ENCODE measurements at places on chromosomes 5 and 9. TPM values are rescaled to one million over a fixed set of nuclear protein-coding genes. Genes with fewer than 3 reads are reported as not detected.

- peaks cover 2% of the 10 kb centered on the region for H3K4me1 ChIP-seq
- no peaks in the 10 kb centered on the region for H3K27me3 ChIP-seq
- peak overlapping the region; percentile 21 for H3K27ac ChIP-seq
- no peaks in the 10 kb centered on the region for H3K36me3 ChIP-seq
Measured at GRCh38 chr5:107593009-107593408, 77.7 kb downstream of the EFNA5 start.

DNA sequence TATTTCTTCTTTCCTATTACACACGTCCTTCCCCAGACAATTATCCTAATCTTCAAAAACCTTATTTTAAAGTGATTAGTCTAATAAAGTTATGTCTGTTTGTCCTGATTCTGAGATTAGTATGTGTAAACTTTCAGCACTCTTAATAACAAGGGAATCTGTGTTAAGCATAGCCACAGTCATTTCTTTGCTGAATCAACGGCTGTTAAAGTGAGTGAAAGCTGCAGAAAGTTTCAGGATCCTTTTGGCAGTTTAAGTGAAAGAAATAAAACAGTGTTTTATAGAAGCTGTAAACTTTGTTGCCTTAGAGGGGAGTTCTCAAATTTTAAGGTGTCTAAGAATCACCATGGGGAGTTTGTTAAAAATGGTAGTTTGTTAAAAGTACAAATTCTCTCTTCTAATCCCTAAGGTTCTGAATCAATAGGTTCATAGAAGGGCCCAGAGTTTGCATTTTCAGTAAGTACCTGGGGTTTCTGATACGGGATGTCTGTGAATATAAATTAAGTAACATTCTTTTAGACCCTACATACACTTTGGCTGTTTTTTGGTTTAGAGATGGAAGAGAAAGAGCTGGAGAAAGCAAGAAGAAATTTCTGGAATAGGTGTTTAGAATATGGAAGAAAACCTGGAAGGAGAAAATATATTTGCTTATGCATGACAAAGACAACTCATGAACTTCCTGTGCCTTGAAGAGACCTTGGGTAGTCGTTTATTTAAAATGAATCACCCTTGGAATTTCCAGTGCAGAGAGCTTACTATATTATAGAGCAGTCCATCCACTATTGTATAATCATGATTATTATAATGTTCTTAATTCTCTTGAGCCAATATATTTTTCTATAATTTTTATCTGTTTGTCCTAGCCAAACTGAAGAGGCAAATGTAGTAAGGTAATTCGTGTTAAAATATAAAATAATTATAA is 45.7 kb downstream of the SCAMP1 start:
- peaks cover 2% of the 10 kb centered on the region for H3K4me1 ChIP-seq
- no peak for DNase-seq
- H3K4me3 ChIP-seq, result no peak overlapping the region
- H3K36me3 ChIP-seq, result no peaks in the 10 kb centered on the region
- no peaks in the 10 kb centered on the region for H3K27me3 ChIP-seq

DNA sequence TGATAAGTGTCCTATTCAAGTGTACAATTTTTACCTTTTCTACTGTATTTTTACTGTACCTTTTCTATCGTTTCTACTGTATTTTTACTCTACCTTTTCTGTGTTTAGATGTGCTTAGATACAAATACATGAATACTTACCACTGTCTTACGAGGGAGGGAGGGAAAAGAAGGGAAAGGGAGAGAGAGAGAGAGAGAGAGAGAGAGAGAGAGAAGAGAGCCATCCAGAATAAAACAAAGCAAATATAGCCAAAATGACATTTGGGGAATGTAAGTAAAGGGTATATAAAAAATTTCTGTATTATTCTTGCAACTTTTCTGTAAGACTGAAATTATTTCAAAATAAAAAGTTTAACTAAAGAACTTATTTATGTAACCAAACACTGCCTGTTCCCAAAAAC is 121.2 kb downstream of the HOMER1 start:
- H3K27ac ChIP-seq, result no peak overlapping the region
- DNase-seq, result no peak
- H3K36me3 ChIP-seq, result no peaks in the 10 kb centered on the region
- no peaks in the 10 kb centered on the region for H3K4me1 ChIP-seq

- no peaks in the 10 kb centered on the region for H3K36me3 ChIP-seq
- H3K4me3 ChIP-seq, result no peak overlapping the region
- no peak for DNase-seq
- H3K4me1 ChIP-seq, result no peaks in the 10 kb centered on the region
- H3K27me3 ChIP-seq, result no peaks in the 10 kb centered on the region
- no peak overlapping the region for H3K27ac ChIP-seq
Measured at GRCh38 chr9:1722404-1722803, 292.7 kb upstream of the SMARCA2 start.

- no peaks in the 10 kb centered on the region for H3K4me1 ChIP-seq
- no peak overlapping the region for H3K27ac ChIP-seq
- no peak for DNase-seq
- no peaks in the 10 kb centered on the region for H3K36me3 ChIP-seq
- no peak overlapping the region for H3K4me3 ChIP-seq
Measured at GRCh38 chr5:11514705-11515432, 389.4 kb downstream of the CTNND2 start.

DNA sequence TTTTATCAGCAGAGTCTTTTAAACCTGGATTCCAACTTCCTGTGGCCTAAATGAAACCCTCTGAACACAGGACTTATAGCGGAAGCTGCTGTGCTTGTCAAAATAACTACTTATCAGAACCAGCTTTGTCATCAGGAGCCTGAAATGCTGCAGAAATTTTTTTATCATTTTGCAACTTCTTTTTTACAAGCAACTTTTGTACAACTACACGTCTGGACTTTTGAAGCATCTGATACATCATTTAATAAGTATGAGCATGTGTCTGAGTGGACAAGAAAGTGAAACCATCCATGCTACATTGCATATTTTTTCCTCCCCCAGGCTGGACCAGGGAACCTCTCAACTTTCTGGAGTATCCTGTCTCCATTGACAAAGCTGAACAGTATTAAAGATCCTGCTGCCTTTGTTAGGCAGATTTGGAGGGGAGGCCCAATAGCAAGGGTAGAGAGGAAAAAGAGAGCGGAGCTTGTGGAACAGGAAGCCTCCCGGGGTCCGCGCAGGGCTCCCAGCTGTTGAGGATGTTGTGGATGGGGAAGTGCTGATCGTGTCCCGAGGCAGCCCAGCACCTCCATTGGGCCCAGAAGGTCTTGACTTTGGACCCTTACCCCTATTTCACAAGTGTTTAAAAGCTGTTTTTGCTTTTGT is 196.6 kb downstream of the MSX2 start:
- H3K36me3 ChIP-seq, result no peaks in the 10 kb centered on the region
- H3K27me3 ChIP-seq, result no peaks in the 10 kb centered on the region
- H3K4me1 ChIP-seq, result no peaks in the 10 kb centered on the region
- no peak overlapping the region for H3K4me3 ChIP-seq
- H3K27ac ChIP-seq, result no peak overlapping the region

DNA sequence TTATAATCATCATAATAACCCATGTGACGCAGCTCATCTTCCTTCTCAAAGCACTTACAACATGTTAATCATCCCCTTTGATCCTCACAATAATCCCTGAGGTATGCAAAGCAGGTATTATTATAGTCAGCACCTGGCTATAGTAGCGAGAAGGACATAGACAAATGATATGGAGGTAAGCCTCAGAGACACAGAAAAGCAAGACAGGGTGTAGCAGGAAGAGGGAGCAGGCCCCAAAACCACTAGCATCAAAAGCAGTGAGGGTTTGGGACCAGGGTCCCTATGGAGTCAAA is 139.2 kb upstream of the SLC30A5 start:
- no peak for DNase-seq
- H3K4me1 ChIP-seq, result no peaks in the 10 kb centered on the region
- H3K36me3 ChIP-seq, result no peaks in the 10 kb centered on the region
- no peak overlapping the region for H3K4me3 ChIP-seq

Gene LCN12
- total RNA-seq, result 1.6 TPM

Gene HEMGN
- total RNA-seq, result 0.93 TPM

Gene CTSL
- total RNA-seq, result 130 TPM

Gene SHLD3
- total RNA-seq, result 2.7 TPM

Data from aorta (tissue), 5 donors.